ENCODE measurements at places on chromosomes 6 and 20.

DNA sequence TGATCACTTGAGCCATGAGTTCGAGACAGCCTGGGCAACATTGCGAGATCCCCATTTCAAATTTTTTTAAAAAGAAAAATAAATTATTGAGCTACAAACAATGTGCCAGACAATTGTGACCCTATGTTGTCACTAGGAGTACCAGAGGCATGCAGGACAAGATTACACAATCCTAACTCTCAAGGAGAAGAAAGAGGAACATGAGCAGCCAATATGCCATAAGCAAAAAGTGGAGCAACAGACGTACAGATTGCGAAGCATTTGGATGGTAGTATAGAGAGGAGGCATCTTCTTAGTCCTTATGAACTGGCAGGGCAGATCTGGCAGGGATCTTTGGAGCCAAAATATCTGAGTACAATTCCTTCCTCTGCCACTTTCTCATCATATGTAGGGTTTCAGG lies 156.4 kb downstream of the OR2B2 start:
- DNase-seq, result no peak

GRCh38 chr20:770691-771090 lies 2.4 kb upstream of the SLC52A3 start:
- no peak for DNase-seq

DNA sequence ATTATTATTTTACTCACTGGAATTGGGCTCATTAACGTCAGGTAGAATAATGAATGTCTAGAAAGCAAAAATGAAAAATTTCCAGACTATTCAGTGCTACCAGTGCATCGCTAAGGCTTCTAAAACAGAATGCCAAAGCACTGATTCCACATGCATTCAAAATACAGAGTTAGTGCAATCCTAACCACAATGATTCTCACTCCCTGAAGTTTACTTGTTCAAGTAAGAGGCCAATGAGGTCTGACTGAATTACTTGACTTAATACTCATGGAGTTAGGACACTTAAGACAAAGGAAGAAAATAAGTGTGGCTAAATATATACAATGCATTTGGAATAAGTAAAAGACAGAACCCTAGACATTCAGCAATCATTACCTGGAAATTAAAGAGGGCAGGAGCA lies 220.5 kb downstream of the PKHD1 start:
- no peak for DNase-seq

DNA sequence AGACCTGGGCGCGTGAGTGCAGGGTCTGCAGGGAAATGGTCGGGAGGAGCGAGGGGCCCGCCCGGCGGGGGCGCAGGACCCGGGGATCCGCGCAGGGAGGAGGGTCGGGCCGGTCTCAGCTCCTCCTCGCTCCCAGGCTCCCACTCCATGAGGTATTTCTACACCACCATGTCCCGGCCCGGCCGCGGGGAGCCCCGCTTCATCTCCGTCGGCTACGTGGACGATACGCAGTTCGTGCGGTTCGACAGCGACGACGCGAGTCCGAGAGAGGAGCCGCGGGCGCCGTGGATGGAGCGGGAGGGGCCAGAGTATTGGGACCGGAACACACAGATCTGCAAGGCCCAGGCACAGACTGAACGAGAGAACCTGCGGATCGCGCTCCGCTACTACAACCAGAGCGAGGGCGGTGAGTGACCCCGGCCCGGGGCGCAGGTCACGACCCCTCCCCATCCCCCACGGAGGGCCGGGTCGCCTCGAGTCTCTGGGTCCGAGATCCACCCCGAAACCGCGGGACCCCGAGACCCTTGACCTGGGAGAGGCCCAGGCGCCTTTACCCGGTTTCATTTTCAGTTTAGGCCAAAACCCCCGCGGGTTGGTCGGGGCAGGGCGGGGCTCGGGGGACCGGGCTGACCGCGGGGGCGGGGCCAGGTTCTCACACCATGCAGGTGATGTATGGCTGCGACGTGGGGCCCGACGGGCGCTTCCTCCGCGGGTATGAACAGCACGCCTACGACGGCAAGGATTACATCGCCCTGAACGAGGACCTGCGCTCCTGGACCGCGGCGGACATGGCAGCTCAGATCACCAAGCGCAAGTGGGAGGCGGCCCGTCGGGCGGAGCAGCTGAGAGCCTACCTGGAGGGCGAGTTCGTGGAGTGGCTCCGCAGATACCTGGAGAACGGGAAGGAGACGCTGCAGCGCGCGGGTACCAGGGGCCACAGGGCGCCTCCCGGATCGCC lies 54.2 kb upstream of the HLA-A start:
- peak; percentile 93 for DNase-seq

DNA sequence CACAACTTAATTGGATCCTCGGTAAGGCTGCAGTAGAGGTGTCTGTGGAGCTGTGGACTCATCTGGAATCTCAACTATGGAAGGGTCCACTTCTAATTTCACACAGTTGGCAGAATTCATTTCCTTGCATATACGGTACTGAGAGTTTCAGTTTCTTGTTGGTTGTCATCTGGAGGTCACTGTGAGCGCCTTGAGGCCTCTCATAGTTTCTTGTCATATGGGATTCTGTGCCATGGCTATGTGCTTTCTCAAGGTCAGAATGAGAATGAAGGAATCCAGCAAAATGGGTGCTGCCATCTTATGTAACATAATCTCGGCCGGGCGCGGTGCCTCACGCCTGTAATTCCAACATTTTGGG lies 298.2 kb downstream of the DOK5 start:
- no peak for DNase-seq

DNA sequence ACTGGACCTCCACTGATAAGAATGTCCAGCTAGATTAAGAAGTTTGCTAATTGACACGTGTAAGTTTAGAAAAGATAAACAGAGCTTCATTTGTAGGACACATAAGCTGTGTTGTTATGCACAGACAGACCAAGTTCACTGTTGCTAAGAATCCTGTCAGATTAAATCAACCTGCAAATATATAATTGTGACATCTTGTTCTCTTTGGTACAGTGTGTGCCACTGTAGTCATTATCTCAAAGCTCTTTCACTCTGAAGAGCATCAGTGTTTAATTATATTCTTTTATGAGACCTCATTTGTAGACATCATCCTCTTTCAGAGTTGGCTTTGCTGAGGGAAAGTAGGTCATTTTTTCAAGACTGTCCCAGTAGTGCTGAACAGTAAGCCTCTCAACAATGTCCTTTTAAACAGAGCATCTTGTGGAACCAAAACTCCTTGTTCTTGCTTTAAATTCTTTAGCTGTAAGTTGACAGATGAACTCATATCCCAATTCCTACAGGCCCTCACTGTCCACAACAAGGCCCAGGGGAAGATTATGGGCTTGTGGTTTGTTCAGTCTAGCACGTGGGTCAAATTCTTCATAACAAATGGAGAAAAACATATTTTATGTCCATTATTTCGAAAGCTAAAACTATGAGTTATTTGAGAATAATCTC lies 252.4 kb downstream of the HDGFL1 start:
- no peak for DNase-seq

GRCh38 chr6:105459049-105459448 lies 56.2 kb upstream of the PREP start:
- DNase-seq, result peak; percentile 71
